Thyroid gland (tissue), 4 donors: ENCODE measurements at places on chromosomes 7 and 10.

DNA sequence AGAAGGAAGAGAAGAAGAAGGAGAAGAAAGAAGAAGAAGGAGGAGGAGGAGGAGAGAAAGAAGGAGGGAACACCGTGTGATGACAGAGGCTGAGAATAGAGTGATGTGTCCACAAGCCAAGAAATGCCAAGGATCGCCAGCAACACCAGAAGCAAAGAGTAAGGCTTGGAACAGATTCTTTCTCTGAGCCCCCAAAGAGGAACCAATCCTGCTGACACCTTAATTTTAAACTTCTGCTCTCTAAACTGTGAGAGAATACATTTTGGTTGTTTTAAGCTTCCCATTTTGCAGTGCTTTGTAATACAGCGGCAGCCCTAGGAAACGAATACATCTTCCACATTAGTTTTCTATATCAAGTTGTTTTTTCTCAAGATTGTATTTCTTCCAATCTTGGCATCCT, 13.9 kb upstream of the WNT8B start:
- H3K27me3 ChIP-seq, result no peaks in the 10 kb centered on the region
- no peaks in the 10 kb centered on the region for H3K4me1 ChIP-seq
- no peak overlapping the region for H3K27ac ChIP-seq
- no peak overlapping the region for H3K4me3 ChIP-seq

DNA sequence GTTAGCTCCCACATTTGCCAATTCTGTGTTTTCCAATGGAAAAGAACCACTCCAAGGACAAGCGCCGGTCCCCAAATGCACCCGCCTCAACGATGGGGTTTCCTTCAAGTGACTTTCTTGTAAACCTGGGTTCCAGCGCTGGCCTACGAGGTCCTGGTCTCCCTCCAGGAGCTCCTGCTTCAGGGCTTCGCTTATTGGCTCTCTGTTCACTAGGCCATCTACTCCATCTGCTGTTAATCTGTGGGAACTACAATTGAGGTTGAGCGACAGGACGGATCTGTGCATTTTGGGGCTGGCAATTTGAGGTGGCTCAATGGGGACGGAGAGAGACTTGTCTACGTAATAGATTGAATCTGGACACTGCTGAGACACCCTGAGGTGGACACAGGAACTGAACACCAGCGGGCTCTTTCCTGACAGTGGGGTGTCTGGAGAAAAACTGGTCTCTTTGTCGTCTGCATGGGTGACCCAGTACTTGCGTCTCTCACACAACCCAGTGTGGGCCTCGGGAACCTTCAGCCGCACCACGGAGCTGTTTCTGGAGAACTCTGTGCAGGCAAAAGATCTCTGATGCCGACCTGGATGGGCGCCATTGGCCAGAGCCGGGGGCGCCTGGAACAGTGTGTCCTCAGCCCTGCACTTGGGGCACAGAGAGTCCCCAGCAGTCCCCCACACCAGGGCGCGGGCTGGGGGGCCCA, 115.9 kb upstream of the ADAM12 start:
- DNase-seq, result peak; percentile 25
- no peak overlapping the region for H3K4me3 ChIP-seq
- no peaks in the 10 kb centered on the region for H3K4me1 ChIP-seq
- no peak overlapping the region for H3K27ac ChIP-seq

DNA sequence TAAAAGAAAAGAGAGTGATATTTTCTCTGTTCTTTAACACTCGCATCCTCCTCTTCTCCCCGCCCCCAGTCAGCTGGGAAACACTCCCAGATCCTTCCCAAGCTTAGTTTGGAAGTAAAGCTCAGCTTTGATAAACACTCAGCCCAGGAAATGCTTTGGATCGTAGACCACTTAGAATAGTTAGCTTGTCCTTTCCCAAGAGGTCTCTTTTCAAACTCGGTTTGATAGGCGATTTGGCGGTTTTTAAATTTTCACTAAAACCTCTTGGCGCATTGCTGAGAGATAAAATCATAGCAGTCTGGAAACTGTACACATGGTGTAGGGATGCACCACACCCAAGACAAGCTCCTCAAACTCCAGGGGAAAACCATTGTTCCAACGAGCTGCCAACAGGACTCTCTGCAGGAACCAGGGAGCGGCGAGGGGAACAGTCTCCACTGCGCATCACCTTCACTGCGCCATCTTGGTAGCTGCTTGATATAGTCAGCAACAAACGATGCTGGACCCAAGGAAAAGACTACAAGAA, 22.3 kb downstream of the SMURF1 start:
- H3K27ac ChIP-seq, result no peak overlapping the region
- peaks cover 14% of the 10 kb centered on the region for H3K4me1 ChIP-seq
- DNase-seq, result no peak

GRCh38 chr10:123455861-123456260, 210.3 kb upstream of the GPR26 start:
- H3K27me3 ChIP-seq, result no peaks in the 10 kb centered on the region
- H3K36me3 ChIP-seq, result no peaks in the 10 kb centered on the region
- no peaks in the 10 kb centered on the region for H3K4me1 ChIP-seq
- no peak overlapping the region for H3K4me3 ChIP-seq
- DNase-seq, result no peak

DNA sequence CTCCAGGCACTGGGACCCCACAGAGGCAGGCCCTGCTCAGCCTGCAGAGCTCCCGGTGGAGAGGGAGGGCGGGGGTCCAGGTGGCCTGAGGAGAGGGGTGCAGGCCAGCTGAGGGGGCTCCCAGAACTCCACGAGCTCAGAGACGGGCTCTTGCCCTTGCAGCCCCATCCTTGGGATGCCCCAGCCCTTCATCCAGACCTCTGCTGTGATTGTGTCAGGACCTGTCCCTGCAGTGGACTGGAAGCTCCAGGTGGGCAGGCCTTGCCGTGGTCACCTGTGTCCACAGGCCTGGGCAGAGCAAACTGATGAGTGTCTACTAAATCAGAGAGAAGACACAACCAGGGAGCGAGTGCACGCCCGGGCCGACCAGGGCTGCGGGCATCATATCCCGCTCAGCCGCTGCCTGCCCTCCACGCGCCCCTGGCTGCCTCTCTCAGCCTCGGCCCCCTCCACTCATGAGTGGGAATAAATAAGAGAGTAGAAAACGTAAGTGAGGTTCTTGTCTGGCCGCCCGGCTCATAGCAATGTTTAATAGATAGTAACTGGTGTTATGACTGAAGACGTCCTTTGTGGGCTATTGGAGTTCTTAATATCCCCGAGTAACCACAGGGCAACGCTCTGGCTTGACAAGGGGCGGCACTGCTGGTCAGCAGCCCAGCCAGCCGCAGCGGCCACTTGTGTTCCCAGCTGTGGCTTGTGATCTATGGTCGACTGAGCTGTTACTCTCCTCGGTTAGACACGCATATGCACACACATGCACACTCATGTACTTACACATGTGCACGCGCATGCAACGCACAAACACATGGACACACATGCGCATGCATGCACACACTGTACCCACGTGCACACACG, 105.6 kb downstream of the LHPP start:
- H3K27ac ChIP-seq, result no peak overlapping the region
- DNase-seq, result no peak
- no peak overlapping the region for H3K4me3 ChIP-seq
- no peaks in the 10 kb centered on the region for H3K27me3 ChIP-seq

- H3K4me3 ChIP-seq, result no peak overlapping the region
- no peak for DNase-seq
- H3K27ac ChIP-seq, result no peak overlapping the region
- H3K4me1 ChIP-seq, result no peaks in the 10 kb centered on the region
Observed at GRCh38 chr10:67401711-67402110, 294.3 kb downstream of the CTNNA3 start.

- no peaks in the 10 kb centered on the region for H3K27me3 ChIP-seq
- DNase-seq, result no peak
- H3K4me1 ChIP-seq, result no peaks in the 10 kb centered on the region
- no peak overlapping the region for H3K27ac ChIP-seq
- H3K36me3 ChIP-seq, result no peaks in the 10 kb centered on the region
- H3K4me3 ChIP-seq, result no peak overlapping the region
Observed at GRCh38 chr10:9833942-9834341, 1183.7 kb upstream of the CELF2 start.

- no peaks in the 10 kb centered on the region for H3K27me3 ChIP-seq
- DNase-seq, result no peak
- H3K27ac ChIP-seq, result no peak overlapping the region
- no peaks in the 10 kb centered on the region for H3K4me1 ChIP-seq
Observed at GRCh38 chr7:157876469-157877285, 539.9 kb downstream of the DNAJB6 start.

GRCh38 chr10:24307696-24308485, 99.0 kb downstream of the KIAA1217 start:
- peak; percentile 70 for DNase-seq
- H3K4me3 ChIP-seq, result no peak overlapping the region
- no peaks in the 10 kb centered on the region for H3K36me3 ChIP-seq
- H3K4me1 ChIP-seq, result peaks cover 27% of the 10 kb centered on the region
- H3K27ac ChIP-seq, result no peak overlapping the region

GRCh38 chr7:7103343-7104313, 78.7 kb upstream of the C1GALT1 start:
- peak; percentile 7 for DNase-seq
- no peak overlapping the region for H3K27ac ChIP-seq
- no peaks in the 10 kb centered on the region for H3K36me3 ChIP-seq
- H3K4me1 ChIP-seq, result peaks cover 18% of the 10 kb centered on the region
- no peaks in the 10 kb centered on the region for H3K27me3 ChIP-seq

DNA sequence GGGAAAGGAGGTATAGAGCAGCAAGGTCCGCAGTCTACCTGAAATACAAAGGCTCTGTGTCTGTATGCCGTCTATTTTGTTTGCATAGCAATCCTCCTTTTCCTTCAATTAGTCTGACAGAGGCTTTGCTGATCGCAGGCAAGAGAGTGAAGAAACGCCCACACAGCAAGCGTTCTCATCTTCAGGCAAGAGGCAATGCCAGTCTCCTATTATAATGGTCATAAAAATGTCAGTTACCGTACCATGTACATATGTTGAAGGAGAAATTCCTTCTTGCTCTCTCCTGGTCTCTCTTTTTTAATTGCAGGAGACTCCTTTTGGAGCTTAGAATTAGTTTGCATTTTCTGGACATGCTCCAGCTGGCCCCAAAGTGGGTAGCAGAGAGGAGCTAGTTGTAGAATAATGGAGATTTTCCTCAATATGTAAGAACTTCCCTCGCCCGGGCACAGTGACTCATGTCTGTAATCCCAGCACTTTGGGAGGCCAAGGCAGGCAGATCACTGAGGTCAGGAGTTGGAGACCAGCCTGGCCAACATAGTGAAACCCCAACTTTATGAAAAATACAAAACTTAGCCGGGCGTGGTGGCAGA, 139.5 kb downstream of the PFKFB3 start:
- H3K36me3 ChIP-seq, result no peaks in the 10 kb centered on the region
- H3K27me3 ChIP-seq, result no peaks in the 10 kb centered on the region
- H3K27ac ChIP-seq, result no peak overlapping the region

DNA sequence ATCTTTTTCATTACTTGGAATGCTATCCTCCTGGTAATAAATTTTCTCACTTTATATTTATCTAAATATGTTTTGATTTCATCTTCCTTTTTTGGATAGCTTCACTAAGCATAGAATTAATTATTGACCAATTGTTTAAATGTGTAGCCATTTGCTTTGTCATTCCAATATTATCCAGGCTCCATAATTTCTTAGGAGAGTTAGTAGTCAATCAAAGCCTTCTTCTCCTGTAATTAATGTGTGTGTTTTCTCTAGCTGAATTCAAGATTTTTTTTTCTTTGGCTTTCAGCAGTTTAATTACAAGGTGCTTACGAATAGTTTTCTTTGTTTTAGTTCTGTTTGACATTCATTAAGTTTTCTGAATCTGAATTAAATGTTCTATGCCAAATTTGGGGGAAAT, 545.9 kb upstream of the CELF2 start:
- H3K36me3 ChIP-seq, result no peaks in the 10 kb centered on the region
- no peaks in the 10 kb centered on the region for H3K4me1 ChIP-seq
- no peak overlapping the region for H3K4me3 ChIP-seq
- no peaks in the 10 kb centered on the region for H3K27me3 ChIP-seq
- DNase-seq, result no peak

- peaks cover 23% of the 10 kb centered on the region for H3K36me3 ChIP-seq
- H3K4me3 ChIP-seq, result no peak overlapping the region
- H3K27ac ChIP-seq, result peak overlapping the region; percentile 76
- H3K27me3 ChIP-seq, result no peaks in the 10 kb centered on the region
Observed at GRCh38 chr10:5453749-5454489, 41.6 kb downstream of the NET1 start.

- no peaks in the 10 kb centered on the region for H3K27me3 ChIP-seq
- no peaks in the 10 kb centered on the region for H3K36me3 ChIP-seq
- DNase-seq, result no peak
- H3K4me1 ChIP-seq, result peaks cover 18% of the 10 kb centered on the region
- no peak overlapping the region for H3K4me3 ChIP-seq
Observed at GRCh38 chr10:121999301-121999700, 10.3 kb downstream of the TACC2 start.

GRCh38 chr7:149071641-149072437, 18.7 kb downstream of the ZNF786 start:
- H3K36me3 ChIP-seq, result peaks cover 24% of the 10 kb centered on the region
- H3K27ac ChIP-seq, result no peak overlapping the region
- no peaks in the 10 kb centered on the region for H3K27me3 ChIP-seq

GRCh38 chr7:135597181-135597925, 39.6 kb downstream of the NUP205 start:
- no peak for DNase-seq
- no peaks in the 10 kb centered on the region for H3K4me1 ChIP-seq
- no peaks in the 10 kb centered on the region for H3K27me3 ChIP-seq
- H3K36me3 ChIP-seq, result peaks cover 28% of the 10 kb centered on the region

- no peaks in the 10 kb centered on the region for H3K27me3 ChIP-seq
- H3K4me1 ChIP-seq, result peaks cover 16% of the 10 kb centered on the region
- no peaks in the 10 kb centered on the region for H3K36me3 ChIP-seq
- no peak overlapping the region for H3K27ac ChIP-seq
- H3K4me3 ChIP-seq, result no peak overlapping the region
Observed at GRCh38 chr7:116340943-116341907, 130.9 kb downstream of the TES start.

GRCh38 chr7:106218546-106218945, 66.2 kb downstream of the NAMPT start:
- H3K4me1 ChIP-seq, result peaks cover 10% of the 10 kb centered on the region
- H3K27ac ChIP-seq, result no peak overlapping the region
- H3K4me3 ChIP-seq, result no peak overlapping the region
- no peaks in the 10 kb centered on the region for H3K36me3 ChIP-seq
- no peaks in the 10 kb centered on the region for H3K27me3 ChIP-seq

GRCh38 chr10:69911613-69912528, 110.2 kb downstream of the COL13A1 start:
- H3K4me3 ChIP-seq, result no peak overlapping the region
- peaks cover 20% of the 10 kb centered on the region for H3K4me1 ChIP-seq
- peak overlapping the region; percentile 38 for H3K27ac ChIP-seq

DNA sequence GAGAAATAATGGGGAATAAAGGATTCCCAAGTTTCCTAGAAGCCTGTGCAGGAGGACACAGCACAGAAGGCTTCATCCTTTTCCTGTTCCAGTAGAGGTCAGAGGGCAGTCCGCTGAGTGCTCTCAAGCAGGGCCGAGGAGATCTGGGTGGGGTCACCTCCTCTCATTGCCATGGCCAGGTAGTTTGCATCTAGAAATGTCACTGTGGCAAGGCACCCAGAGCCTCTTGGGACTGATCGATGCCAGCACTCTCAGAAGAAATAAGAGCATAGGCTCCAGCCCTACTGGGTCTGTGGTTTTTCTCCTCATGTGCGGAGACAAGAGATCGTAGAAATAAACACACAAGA, 7.9 kb downstream of the NUB1 start:
- peaks cover 39% of the 10 kb centered on the region for H3K36me3 ChIP-seq
- DNase-seq, result peak; percentile 32
- peaks cover 15% of the 10 kb centered on the region for H3K4me1 ChIP-seq
- peak overlapping the region; percentile 84 for H3K27ac ChIP-seq

- no peaks in the 10 kb centered on the region for H3K36me3 ChIP-seq
- H3K4me3 ChIP-seq, result no peak overlapping the region
- no peaks in the 10 kb centered on the region for H3K4me1 ChIP-seq
- H3K27me3 ChIP-seq, result no peaks in the 10 kb centered on the region
- no peak for DNase-seq
Observed at GRCh38 chr10:124357561-124357885, 61.2 kb downstream of the OAT start.
